ENCODE measurements at places on chromosomes 5 and 9.

- DNase-seq: no peak
Observed at GRCh38 chr5:104845541-104845940, 1283.0 kb upstream of the NUDT12 start.

- no peak for DNase-seq
Observed at GRCh38 chr5:175246242-175246888, 197.6 kb downstream of the DRD1 start.

DNA sequence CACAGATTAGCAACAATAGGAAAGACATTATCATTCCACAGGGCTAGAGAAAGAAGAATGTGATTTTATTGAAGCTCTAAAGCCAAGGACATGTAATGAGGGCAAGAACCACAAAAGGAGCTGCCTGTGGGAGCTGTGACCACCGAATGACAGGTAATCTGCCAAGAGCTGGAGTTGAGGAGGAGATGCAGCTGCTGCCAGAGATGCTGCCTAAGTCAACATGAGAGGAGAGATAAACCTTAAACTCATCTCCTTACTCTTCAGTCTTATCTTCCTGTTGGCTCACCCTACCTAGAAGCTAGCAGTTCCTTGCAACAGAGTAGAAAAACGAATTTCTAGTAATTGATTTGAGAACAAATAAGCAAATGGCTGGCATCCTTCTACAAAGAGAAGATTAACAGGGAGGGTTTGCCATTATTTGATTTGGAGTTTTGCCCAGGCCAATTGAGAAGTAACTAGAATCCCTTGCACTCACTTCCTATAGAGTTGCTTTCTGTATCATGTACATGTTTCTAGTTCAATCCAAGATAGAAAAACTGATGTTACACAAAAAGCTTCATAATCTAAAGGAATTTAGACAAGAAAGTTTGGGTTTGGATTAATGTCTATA lies 539.2 kb downstream of the TLE1 start:
- DNase-seq: no peak

DNA sequence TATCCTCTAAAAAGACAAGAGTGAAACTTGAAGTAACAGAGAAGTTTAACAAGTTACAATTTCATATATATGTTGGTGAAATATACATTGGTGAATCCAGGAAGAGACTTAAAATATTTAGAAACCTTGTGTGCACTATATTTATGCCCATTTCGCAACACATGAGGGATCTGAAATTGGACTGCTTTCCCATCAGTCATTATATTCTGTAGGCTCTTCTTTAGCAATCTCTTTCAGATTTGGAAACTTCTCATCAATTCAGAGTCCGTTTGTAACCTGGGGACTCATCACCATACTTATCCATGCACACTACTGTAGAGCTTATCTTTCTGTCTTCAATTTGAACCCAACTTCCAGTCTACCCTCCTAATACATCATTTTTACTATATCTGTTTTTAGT lies 2.1 kb downstream of the ITGA1 start:
- DNase-seq: no peak

- DNase-seq: no peak
Observed at GRCh38 chr5:55923865-55924500, 70.8 kb downstream of the IL6ST start.

DNA sequence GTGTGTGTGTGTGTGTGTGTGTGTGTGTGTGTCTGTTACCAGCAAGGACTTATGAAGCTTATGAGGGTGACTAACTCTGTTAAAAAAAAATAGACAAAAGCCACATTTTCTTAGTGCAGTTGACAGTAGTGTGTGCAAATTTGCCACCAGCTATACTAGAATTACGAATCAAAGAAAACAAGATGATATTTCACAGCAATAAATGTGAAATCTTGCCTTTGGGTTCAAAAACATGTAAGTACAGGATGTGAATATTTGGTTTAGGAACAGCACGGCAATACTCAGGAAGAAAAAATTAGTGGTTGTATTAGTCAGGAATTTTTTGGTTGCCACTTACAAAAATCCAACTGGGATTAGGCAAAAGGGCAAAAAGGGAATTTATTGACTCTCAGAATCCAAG lies 117.4 kb downstream of the NPR3 start:
- DNase-seq: no peak

Measured in CD4-positive, alpha-beta T cell treated with Interleukin-17A for 4 hours (primary cell).